Adipocyte (in vitro differentiated cells): ENCODE measurements at places on chromosomes 7 and 10.

GRCh38 chr7:19020711-19021110, 96.7 kb downstream of the TWIST1 start:
- DNase-seq, result no peak

DNA sequence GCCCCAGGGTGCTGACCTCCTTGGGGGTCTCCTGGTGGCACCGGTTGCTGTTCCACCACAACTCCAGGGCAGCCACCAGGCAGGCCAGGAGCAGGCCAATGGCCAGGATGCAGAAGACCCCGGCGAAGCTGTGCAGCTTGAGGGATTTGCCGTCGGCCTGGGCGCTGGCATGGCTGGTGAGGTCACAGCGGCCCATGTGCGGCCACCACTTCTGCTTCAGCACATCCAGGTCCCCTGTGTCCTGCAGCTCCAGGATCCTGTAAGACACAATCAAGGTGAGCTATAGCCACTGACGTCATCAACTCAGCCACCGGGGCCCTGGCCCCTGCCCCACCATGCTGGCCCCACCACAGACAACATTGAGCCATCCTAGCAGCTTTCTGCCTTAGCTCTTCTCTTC, 753.2 kb downstream of the GRID1 start:
- no peak for DNase-seq

DNA sequence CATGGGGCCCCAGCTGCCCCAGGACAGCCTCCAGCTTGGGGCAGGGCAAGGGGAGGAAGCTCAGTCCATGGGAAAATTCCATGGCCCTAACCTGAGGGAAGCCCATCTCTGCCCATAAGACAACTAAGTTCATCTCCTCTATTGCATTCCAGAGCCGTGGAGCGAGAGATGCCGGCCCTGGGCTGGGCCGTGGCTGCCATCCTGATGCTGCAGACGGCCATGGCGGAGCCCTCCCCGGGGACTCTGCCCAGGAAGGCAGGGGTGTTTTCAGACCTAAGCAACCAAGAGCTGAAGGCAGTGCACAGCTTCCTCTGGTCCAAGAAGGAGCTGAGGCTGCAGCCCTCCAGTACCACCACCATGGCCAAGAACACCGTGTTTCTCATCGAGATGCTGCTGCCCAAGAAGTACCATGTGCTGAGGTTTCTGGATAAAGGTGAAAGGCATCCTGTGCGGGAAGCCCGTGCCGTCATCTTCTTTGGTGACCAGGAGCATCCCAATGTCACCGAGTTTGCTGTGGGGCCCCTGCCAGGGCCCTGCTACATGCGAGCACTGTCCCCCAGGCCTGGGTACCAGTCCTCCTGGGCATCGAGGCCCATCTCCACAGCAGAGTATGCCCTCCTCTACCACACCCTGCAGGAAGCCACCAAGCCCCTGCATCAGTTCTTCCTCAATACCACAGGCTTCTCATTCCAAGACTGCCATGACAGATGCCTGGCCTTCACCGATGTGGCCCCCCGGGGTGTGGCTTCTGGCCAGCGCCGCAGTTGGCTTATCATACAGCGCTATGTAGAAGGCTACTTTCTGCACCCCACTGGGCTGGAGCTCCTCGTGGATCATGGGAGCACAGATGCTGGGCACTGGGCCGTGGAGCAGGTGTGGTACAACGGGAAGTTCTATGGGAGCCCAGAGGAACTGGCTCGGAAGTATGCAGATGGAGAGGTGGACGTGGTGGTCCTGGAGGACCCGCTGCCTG, 4.3 kb downstream of the AOC1 start:
- no peak for DNase-seq

DNA sequence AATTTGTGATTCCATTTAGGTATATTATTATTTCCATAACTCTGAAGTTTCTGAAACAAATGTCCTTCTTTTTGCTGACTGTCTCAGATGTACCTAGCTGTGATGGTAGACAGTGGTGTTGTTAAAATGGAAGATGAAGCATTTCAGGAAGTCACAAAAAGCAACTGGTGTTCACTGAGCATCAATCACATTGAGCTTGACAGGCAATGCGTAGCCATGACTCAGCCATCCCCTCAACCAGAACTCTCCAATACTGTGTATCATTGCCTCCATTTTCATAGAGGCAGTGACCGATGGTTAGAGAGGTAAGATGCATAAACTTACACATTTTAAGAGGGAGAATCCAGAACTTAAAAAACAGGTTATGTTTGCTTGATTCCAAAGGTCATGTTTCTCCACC, 434.0 kb downstream of the INHBA start:
- no peak for DNase-seq

DNA sequence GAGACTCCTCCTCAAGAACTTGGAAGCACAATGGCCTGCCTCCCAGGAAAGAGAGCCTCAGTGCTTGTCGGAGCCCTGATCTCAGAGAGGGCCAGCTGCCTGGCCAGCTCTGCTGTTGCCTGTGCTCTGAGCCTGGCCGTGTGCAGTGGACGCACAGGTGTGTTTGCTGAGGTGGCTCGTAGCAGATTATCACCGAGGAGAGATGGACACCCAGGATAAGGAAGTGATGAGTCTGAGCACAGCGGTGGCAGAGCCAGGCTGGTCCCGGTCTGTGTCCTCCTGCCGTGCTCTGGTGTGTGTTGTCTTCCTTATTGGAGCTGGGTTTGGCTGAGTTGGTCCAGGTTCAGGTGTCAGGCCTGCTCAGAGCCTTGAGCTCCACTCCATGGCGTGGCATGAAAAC, 208.5 kb downstream of the EBF3 start:
- no peak for DNase-seq

GRCh38 chr7:149866779-149867447, 6.9 kb upstream of the ATP6V0E2 start:
- no peak for DNase-seq
